ENCODE measurements at places on chromosomes 13 and 19.

DNA sequence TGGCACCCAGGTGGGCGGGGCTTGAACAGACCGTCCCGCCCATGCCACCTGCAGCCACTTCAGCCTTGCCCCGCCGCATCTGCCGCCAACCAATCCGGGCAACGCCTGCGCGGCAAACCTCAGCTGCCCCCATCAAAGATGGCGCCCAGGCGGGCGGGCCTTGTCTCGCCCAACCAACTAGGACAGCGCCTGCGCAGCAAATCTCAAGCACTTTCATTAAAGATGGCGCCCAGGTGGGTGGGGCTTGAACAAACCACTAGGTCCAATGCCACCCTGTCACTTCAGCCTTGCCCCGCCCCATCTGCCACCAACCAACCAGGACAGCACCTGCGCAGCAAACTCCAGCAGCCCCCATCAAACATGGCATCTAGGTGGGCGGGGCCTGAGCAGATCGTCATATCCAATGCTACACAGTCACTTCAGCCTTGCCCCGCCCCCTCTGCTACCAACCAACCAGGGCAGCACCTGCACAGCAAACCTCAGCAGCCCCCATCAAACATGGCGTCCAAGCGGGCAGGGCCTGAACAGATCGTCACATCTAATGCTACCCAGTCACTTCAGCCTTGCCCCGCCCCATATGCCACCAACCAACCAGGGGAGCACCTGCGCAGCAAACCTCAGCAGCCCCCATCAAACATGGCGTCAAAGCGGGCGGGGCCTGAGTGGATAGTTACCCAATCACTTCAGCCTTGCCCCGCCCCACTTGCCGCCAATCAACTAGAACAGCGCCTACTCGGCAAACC is 1.4 kb downstream of the PEG3 start:
- no peak overlapping the region for H3K4me3 ChIP-seq
- H3K27me3 ChIP-seq: no peaks in the 10 kb centered on the region
- peak overlapping the region; percentile 94 for H3K27ac ChIP-seq
- H3K36me3 ChIP-seq: no peaks in the 10 kb centered on the region
- peak; percentile 77 for ATAC-seq

DNA sequence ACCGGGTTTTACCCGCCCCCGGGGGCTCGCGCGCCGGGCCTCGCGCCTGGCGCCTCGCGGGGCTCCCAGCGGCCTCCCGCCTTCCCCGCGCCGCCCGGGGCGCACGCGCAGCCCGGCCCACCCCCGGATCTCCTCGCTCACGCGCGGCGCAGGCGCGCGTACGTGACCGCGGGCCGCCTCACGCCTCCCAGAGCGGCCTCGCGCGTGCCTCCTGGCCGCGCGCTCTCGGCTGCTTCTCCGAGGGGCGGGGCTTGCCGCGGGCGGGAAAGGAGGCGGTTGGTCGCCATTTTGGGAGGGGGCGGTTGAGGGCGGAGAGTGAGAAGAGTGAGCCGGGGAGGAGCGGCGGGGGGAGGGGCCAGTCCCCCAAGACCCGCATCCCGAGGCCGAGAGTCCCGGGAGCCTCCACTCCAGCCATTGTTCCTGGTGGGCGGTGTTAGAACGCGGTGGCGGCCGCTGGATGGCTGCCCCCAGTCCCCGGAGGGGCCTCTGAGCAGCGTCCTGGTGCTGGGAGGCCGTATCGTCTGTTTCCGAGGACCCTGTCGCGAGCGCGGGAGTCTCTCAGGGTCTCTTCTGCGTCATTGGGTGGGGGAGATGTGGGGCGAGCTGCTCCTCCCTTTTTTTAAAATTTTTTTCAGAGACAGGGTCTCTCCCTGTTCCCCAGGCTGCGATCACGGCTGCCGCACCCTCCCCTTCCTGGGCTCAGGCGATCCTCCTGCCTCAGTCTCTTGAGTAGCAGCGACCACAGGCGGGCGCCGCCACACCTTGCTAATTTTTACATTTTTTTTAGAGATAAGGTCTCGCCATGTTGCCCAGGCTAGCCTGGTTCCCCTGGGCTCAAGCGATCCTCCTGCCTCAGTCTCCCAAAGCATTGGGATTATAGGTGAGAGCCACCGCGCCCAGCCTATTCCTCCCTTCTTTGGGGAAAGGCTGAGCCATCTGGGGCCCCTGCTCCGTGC is at the start of gene ZNF541:
Gene ZNF541 (minus strand): TSS at position 78 of the 956 bp plus-strand sequence. CDS start 17,292 bp downstream, outside the sequence.
- peaks cover 12% of the 10 kb centered on the region for H3K4me1 ChIP-seq
- no peaks in the 10 kb centered on the region for H3K27me3 ChIP-seq
- peak within 1 kb of the TSS; percentile 49 for H3K4me3 ChIP-seq

- no peak for ATAC-seq
- no peaks in the 10 kb centered on the region for H3K27me3 ChIP-seq
- H3K27ac ChIP-seq: no peak overlapping the region
Measured at GRCh38 chr19:43502419-43502976, 2.0 kb downstream of the PHLDB3 start.

GRCh38 chr19:38019396-38019724 is 112.4 kb downstream of the SIPA1L3 start:
- H3K27ac ChIP-seq: no peak overlapping the region
- no peaks in the 10 kb centered on the region for H3K36me3 ChIP-seq
- peaks cover 8% of the 10 kb centered on the region for H3K4me1 ChIP-seq
- H3K4me3 ChIP-seq: no peak overlapping the region

DNA sequence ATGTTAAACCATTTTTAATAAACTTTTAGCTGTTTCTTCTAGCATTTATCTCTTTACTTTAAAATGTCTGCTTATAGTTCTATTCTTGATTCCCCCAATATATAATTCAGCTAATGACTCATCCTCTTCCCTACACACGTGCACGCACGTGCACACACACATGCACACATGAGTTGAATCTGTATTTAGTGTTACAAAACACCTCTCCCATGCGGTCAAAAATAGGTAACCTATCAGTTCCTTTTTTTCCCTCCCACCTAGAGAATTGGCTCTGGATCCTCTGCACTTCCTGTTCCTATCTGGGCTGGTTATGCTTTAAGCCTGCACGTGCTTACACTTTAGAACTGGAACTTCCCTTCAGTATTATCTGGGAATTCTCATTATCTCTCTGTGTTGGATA is 144.1 kb downstream of the PAN3 start:
- no peak overlapping the region for H3K4me3 ChIP-seq
- H3K36me3 ChIP-seq: no peaks in the 10 kb centered on the region
- no peaks in the 10 kb centered on the region for H3K4me1 ChIP-seq

GRCh38 chr19:35290381-35291127 is 1.4 kb upstream of the MAG start:
- ATAC-seq: no peak
- H3K4me3 ChIP-seq: no peak overlapping the region
- peaks cover 81% of the 10 kb centered on the region for H3K27me3 ChIP-seq
- H3K36me3 ChIP-seq: no peaks in the 10 kb centered on the region
- H3K27ac ChIP-seq: no peak overlapping the region

GRCh38 chr13:106867249-106867648 is 299.3 kb upstream of the ARGLU1 start:
- ATAC-seq: no peak
- H3K27me3 ChIP-seq: no peaks in the 10 kb centered on the region
- H3K4me1 ChIP-seq: no peaks in the 10 kb centered on the region
- H3K36me3 ChIP-seq: no peaks in the 10 kb centered on the region
- H3K27ac ChIP-seq: no peak overlapping the region

- no peak overlapping the region for H3K4me3 ChIP-seq
- no peak for ATAC-seq
- H3K36me3 ChIP-seq: peaks cover 21% of the 10 kb centered on the region
- peak overlapping the region; percentile 85 for H3K27ac ChIP-seq
Measured at GRCh38 chr19:13095934-13096927, 6.4 kb downstream of the LYL1 start.

DNA sequence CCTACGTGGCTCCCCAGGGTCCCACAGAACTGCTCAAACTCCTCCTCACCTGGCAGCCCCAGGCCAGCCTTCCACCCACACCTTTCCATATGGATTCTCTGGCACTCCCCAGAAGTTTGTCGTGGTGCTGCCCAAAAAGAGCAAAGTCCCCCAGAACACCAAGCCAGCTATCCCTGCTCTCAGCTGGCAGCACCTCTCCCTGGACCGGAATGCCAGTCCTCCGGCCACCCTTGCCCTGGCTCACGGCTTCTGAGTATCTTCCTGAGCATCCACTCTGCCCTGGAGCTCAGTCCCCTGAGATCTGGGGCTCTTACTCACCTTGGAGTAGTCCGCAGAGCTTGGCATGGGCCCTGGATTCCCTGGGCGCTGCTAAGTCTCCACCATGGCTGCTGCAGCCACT is 166.5 kb upstream of the ZNF507 start:
- H3K27ac ChIP-seq: no peak overlapping the region
- H3K27me3 ChIP-seq: no peaks in the 10 kb centered on the region
- no peaks in the 10 kb centered on the region for H3K4me1 ChIP-seq
- ATAC-seq: no peak

GRCh38 chr13:45092663-45093062 is 27.6 kb upstream of the GTF2F2 start:
- no peak overlapping the region for H3K4me3 ChIP-seq
- no peaks in the 10 kb centered on the region for H3K27me3 ChIP-seq
- no peaks in the 10 kb centered on the region for H3K4me1 ChIP-seq
- no peaks in the 10 kb centered on the region for H3K36me3 ChIP-seq

DNA sequence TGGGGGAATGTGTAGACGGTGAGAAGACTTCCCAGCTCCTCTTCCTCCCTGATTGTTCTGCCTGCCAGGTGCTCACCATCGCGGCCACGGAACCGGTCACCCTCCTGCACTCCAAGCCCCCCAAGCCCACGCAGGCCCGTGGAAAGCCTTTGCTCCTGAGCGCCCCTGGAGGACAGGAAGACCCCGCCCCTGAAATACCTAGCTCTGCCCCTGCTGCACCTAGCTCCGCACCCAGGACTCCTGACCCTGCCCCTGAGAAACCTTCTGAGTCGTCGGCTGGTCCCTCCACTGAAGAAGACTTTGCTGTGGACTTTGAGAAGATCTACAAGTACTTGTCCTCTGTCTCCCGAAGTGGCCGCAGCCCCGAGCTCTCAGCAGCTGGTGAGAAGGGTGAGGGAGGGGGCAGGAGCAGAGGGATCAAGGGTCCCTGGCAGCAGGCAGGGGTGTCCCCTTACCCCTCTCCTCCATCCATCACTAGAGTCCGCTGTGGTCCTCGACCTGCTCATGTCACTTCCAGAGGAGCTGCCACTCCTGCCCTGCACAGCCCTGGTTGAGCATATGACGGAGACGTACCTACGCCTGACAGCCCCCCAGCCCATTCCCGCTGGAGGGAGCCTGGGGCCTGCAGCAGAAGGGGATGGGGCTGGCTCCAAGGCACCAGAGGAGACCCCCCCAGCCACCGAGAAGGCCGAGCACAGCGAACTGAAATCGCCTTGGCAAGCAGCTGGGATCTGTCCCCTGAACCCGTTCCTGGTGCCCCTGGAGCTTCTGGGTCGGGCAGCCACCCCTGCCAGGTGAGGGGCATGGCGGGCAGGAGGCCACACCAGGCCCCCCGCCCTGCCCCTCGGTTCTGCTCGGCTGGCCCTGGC is 2.1 kb downstream of the SNAPC2 start:
- peaks cover 19% of the 10 kb centered on the region for H3K36me3 ChIP-seq
- ATAC-seq: no peak
- peak overlapping the region; percentile 94 for H3K27ac ChIP-seq
- H3K4me3 ChIP-seq: peak overlapping the region; percentile 64

- H3K4me3 ChIP-seq: no peak overlapping the region
- no peak overlapping the region for H3K27ac ChIP-seq
- peaks cover 54% of the 10 kb centered on the region for H3K27me3 ChIP-seq
- no peak for ATAC-seq
- H3K4me1 ChIP-seq: no peaks in the 10 kb centered on the region
Measured at GRCh38 chr19:58037927-58038687, 4.3 kb downstream of the ZSCAN1 start.

DNA sequence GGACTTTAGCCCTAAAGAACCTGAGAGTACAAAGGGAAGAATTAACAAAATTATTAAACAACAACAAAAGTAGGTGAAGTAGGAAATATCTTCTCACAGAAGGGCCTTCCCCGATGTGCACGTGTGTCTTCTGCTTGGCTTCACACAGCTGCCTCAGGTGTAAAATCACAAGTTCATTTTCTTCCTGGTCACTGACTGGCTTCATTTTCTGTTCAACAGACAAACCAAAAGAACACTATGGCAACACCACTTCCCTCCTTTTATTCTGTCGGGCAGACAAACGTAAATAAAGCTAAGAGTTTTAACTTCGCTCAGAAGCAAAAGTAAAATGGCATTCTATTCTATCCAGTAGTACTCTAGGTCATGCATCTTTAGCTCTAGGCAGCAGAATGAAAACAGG is 140.9 kb downstream of the TBC1D4 start:
- no peak overlapping the region for H3K27ac ChIP-seq
- H3K27me3 ChIP-seq: no peaks in the 10 kb centered on the region
- no peak overlapping the region for H3K4me3 ChIP-seq
- H3K36me3 ChIP-seq: peaks cover 62% of the 10 kb centered on the region
- no peak for ATAC-seq
- H3K4me1 ChIP-seq: no peaks in the 10 kb centered on the region

DNA sequence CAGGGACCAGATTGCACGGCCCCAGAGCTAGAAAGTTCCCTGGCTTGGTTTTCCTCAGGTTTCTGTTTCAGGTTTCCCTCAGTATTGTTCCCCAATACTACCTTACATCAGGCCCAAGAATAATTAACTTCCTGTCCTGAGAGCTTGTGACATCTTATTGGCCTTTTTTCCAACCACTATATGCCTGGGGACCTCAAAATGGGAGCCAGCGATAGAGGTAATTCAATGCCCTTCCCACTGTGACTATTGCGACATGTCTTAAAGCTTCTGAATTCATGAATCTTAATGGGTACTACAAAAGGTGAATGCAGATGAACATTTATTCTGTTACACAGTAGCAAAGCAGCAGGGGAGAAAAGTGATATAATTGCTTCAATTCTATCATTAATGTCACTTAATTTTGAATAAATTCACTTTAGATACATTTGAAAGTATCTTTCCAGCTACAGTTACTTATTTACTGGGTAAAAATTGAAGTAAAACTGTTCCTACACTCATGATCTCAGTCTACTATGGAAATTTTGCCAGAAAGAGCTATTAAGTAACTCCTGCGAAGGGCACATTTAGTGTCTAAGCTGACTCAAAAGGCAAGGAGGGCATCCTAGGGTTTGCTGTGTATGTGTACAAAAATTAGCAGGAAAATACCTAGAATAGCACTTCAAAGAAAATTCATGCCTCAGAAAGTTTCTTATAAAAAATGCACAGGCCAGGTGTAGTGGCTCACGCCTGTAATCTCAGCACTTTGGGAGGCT is 4.1 kb downstream of the CRYL1 start:
- no peak overlapping the region for H3K27ac ChIP-seq
- no peaks in the 10 kb centered on the region for H3K27me3 ChIP-seq
- no peak for ATAC-seq
- no peak overlapping the region for H3K4me3 ChIP-seq
- no peaks in the 10 kb centered on the region for H3K4me1 ChIP-seq
- H3K36me3 ChIP-seq: no peaks in the 10 kb centered on the region
